Right ventricle myocardium superior (tissue), 1 donor: ENCODE measurements at places on chromosomes 6 and 20. TPM values are rescaled to one million over a fixed set of nuclear protein-coding genes. Genes with fewer than 3 reads are reported as not detected.
A peak's percentile ranks its signal among the peaks of the same experiment; 100 is the strongest.

GRCh38 chr20:36856691-36857635 is 19.0 kb upstream of the TLDC2 start:
- peak; percentile 24 for DNase-seq

- DNase-seq: no peak
Observed at GRCh38 chr6:53532061-53532797, 12.7 kb downstream of the GCLC start.

- DNase-seq: no peak
Observed at GRCh38 chr6:35163836-35164235, 22.7 kb upstream of the TCP11 start.

The CDSN gene
- not detected for total RNA-seq

The PAX1 gene
- not detected for total RNA-seq
